Colonic mucosa (tissue), 4 donors: ENCODE measurements at places on chromosomes 6 and 20. TPM values are rescaled to one million over a fixed set of nuclear protein-coding genes. Genes with fewer than 3 reads are reported as not detected.

The SIRPA gene
- 9.8 TPM for total RNA-seq

The SDC4 gene
- total RNA-seq, result 146 TPM

The NHLRC1 gene
- total RNA-seq, result 1.6 TPM

The VTA1 gene
- total RNA-seq, result 46.3 TPM

The NMBR gene
- not detected for total RNA-seq

The TRIM40 gene
- 17.0 TPM for total RNA-seq

The MATN4 gene
- total RNA-seq, result not detected

The TREM2 gene
- total RNA-seq, result 0.88 TPM

The ZNF184 gene
- total RNA-seq, result 6.3 TPM

The STX11 gene
- 3.8 TPM for total RNA-seq

The TMEM244 gene
- not detected for total RNA-seq

The CDC5L gene
- total RNA-seq, result 20.8 TPM

The HUS1B gene
- 0.64 TPM for total RNA-seq

The RIPOR3 gene
- total RNA-seq, result 2.9 TPM

The DLK2 gene
- 0.19 TPM for total RNA-seq

The SPAG4 gene
- 8.6 TPM for total RNA-seq

The PBOV1 gene
- total RNA-seq, result not detected

The GLP1R gene
- total RNA-seq, result not detected

The SLC2A10 gene
- 43.6 TPM for total RNA-seq

The GRM4 gene
- not detected for total RNA-seq

The WFDC10B gene
- total RNA-seq, result not detected

The CLVS2 gene
- total RNA-seq, result 0.05 TPM

The GPLD1 gene
- total RNA-seq, result 0.88 TPM

The ATXN1 gene
- 24.5 TPM for total RNA-seq

The TTBK1 gene
- total RNA-seq, result 1.0 TPM

The POU5F1 gene
- total RNA-seq, result 7.0 TPM

The RPS10 gene
- 1,011 TPM for total RNA-seq

The LGSN gene
- total RNA-seq, result 0.11 TPM

The BTBD9 gene
- total RNA-seq, result 15.3 TPM
